ENCODE measurements at places on chromosomes 4 and X. TPM values are rescaled to one million over a fixed set of nuclear protein-coding genes. Genes with fewer than 3 reads are reported as not detected.

Gene SPIN2B
- total RNA-seq, result 12.9 TPM

Gene PCDH18
- total RNA-seq, result 17.5 TPM

GRCh38 chrX:17713288-17713687, 24.0 kb upstream of the SCML1 start:
- H3K4me3 ChIP-seq, result no peak overlapping the region
- no peaks in the 10 kb centered on the region for H3K4me1 ChIP-seq
- DNase-seq, result no peak
- no peak overlapping the region for H3K27ac ChIP-seq

DNA sequence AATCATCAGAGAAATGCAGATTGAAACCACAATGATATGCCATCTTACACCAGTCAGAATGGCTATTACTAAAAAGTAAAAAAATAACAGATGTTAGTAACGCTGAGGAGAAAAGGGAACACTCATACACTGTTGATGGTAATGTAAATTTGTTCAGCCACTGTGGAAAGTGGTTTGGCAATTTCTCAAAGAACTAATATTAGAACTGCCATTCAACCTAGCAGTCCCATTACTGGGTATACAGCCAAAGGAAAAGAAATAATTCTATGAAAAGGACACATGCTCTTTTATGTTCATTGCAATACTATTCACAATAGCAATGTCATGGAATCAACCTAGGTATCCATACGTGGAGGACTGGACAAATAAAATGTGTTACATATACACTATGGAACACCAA, 566.3 kb downstream of the STPG2 start:
- no peaks in the 10 kb centered on the region for H3K36me3 ChIP-seq
- DNase-seq, result no peak

- no peak overlapping the region for H3K27ac ChIP-seq
- no peak overlapping the region for H3K4me3 ChIP-seq
- H3K4me1 ChIP-seq, result no peaks in the 10 kb centered on the region
- DNase-seq, result no peak
- no peaks in the 10 kb centered on the region for H3K36me3 ChIP-seq
Measured at GRCh38 chr4:87257523-87257922, 37.1 kb upstream of the KLHL8 start.

DNA sequence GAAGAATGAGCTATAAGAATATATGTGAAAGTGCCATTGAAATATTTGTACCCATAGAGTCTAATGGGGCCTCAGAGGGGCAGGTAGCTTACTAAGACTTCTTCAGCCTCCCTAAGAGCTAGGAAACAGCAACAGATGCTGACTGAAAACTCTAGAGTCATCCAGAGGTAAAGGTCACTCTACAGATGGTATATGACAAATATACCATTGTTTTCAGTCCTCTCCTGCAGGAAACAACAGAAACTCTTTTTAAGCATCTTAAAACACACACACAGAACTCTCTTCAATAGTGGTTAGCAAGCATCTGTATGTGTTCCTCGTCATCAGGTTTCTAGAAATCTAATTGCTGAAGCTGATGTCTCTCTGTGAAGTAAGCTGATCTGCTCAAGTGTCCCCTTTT, 313.8 kb upstream of the GATB start:
- no peaks in the 10 kb centered on the region for H3K36me3 ChIP-seq
- peaks cover 13% of the 10 kb centered on the region for H3K4me1 ChIP-seq
- no peaks in the 10 kb centered on the region for H3K27me3 ChIP-seq
- H3K4me3 ChIP-seq, result no peak overlapping the region

Gene ITM2A
- 79.4 TPM for total RNA-seq

All from thyroid gland (tissue), 4 donors.